Mammary epithelial cell (primary cell): ENCODE measurements at places on chromosomes 7 and 10. TPM values are rescaled to one million over a fixed set of nuclear protein-coding genes. Genes with fewer than 3 reads are reported as not detected.

DNA sequence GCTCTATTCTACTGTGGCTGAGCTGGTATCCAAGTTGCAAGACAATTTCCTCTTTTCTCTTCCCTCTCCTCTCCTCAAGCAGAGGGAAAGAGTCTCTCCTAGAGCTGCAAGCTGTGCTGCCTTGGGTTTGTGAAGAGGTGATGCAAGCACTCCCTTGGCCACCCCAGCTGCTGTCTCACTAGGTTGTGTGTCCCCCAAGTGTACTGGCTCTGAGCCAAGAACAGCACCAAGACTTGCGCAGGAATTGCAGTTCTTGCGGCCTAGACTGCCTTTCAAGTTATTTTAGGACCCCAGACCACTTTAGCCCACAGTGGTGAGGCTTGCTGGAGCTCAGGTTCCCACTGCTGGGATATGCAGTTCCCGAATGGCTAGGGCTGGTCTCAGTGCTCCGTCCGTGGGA is 411.6 kb downstream of the DPP6 start:
- no peak for DNase-seq

The SLC29A3 gene
- 3.5 and 3.7 TPM in 2 replicates for total RNA-seq

The PIK3CG gene
- total RNA-seq: not detected in 2 replicates

The AGBL3 gene
- 0.61 and 0.99 TPM in 2 replicates for total RNA-seq
